HCT116 (cell line): ENCODE measurements at places on chromosomes 3 and 15. TPM values are rescaled to one million over a fixed set of nuclear protein-coding genes. Genes with fewer than 3 reads are reported as not detected.

RTP1 gene
- total RNA-seq, result not detected

DNA sequence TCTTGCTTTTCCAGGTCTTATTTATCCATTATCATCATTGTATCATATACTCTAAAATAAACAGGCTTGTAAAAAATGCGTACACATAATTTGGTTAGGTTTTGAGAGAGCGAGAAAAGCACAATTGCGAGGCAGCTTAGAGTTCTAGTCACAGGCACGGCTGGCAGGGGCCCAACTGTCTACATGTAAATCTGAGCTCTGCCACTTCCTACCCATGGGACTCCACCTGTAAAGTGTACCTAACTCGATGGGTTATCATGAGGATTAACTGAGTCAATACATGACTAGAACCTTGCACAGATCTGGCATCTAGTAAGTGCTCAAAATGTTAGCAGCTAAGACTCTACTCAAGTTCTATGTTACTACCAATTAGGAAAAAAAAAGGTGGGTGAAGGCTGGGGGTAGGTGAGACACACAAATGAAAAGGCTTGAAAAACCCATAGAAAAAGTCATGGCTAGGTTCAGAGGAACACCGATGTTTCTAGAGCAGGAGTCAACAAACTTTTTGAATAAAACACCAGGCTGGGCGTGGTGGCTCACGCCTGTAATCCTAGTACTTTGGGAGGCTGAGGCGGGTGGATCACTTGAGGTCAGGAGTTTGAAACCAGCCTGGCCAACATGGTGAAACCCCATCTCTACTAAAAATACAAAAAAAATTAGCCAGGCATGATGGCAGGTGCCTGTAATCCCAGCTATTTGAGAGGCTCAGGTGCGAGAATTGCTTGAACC is 36.2 kb downstream of the GLB1 start:
- no peak for DNase-seq

GRCh38 chr3:73432023-73432705 is 192.6 kb downstream of the PDZRN3 start:
- DNase-seq, result peak; percentile 15

- DNase-seq, result no peak
Measured at GRCh38 chr3:128322030-128323022, 144.4 kb downstream of the DNAJB8 start.

DNA sequence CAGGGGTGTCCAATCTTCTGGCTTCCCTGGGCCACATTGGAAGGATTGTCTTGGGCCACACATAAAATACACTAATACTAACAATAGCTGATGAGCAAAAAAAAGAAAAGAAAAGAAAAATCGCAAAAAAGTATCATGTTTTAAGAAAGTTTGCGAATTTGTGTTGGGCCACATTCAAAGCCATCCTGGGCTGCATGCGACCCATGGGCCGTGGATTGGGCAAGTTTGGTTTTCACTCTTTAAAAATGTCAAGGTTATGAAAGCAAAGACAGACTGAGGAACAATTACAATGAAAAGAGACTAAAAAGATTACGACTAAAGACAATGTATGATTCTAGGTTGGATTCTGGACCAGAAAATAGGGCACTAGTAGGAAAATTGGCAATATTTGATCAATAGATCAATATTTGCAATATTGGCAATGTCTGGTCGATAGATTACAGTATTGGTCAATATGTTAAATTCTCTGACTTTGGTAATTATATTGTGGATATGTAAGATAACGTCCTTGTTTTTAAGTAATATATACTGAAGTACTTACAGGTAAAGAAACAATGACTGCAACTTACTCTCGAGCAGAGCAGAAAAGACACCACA is 19.9 kb downstream of the CCNL1 start:
- DNase-seq, result no peak

- DNase-seq, result no peak
Measured at GRCh38 chr15:78340231-78341056, at the start of gene CRABP1. Gene CRABP1 (plus strand): TSS chr15:78340353. CDS start chr15:78340429, 76 bp downstream.
